NCI-H2081 (cell line): ENCODE measurements at places on chromosomes 3 and 15.

DNA sequence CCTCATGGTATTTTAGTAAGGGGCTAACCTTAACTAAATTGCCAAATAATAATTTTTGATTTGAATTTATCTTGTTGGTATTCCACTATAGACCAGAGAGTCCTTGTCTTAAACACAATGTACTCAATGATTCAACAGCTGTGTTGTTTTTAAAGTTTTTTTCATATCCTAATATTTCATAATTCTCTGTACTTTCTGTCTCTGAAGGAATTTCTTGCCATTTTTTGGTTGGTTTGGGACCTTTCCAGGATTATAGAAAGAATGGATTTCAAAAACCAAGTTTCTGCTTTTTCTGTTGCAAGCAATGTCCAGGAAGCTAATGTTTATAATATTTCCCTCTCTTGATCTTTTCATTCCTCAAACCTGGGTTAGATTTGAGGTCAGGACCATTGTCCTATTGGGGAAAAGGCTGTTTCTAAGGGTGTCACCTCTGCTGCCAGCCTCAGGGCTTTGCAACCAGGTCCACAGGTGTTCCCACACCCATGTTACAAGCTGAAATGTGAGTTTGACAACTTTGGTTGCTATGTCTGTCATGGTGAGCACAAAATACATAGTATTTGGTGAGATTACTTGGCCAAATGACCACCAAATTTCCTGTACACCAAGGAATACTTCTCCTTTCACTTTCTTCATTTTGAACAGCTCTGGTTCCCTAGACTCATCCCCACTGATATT is 363.7 kb upstream of the RGMA start:
- no peak for DNase-seq

GRCh38 chr3:111080413-111080812 is 8.8 kb downstream of the NECTIN3 start:
- peak; percentile 11 for DNase-seq

GRCh38 chr3:6921066-6921465 is 60.2 kb downstream of the GRM7 start:
- DNase-seq, result peak; percentile 38

DNA sequence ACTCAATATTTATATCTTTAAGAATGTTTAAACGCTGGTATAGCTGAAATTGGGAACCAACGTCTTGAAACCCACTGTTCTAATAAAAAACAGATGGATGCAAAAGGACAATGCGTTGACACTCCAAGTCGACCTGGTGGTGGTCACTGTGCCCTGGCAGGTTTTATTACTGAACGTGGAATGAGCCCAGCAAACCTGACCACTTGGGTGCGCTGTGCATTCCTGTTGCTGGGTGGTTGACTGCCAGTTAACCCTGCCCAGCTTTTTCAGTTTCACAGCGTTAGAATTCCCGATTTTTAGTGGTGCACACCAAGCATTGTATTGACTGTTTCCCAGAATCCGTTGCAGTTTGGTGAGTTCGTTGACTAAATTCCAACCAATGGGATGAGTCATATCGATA is 384.4 kb downstream of the OCA2 start:
- no peak for DNase-seq

DNA sequence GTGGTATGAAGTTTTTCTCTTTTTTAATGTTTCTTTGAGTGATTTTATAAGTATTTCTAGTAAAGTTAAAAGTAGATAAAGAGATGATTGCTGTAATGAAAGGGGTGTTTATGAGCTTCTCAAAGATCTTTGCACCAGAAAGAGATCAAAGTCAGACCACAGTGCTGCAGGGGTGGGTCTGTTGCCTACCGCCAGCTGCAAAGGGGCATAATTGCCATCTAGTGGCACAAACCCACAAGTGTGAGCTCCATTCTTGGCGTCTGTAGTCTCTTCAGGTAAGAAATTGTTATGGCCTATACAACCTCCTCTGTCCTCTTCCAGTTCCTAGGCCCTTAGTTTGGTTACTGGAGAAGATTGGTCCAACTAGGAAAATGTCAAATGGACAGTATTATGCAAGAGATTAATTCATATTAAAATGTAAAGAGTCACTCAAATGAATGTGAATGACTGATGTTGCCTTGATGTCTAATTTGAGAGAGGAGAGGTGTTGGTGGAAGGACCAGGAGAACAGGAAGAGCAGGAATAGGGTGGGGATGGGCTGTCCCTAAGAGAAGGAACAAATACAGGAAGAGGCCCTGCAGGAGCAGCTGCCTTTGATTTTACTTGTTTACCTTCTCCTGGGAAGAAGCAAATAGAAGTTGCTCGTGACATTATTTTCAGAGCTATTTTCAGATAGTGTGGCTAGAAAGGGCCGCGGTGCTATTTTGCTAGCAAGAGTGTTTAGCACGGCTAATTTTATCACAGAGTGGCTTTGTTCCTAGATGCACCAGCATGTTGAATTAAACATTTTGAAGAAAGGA is 53.0 kb upstream of the GSK3B start:
- peak; percentile 83 for DNase-seq

GRCh38 chr3:101038393-101038792 is 45.2 kb upstream of the ABI3BP start:
- DNase-seq, result no peak

DNA sequence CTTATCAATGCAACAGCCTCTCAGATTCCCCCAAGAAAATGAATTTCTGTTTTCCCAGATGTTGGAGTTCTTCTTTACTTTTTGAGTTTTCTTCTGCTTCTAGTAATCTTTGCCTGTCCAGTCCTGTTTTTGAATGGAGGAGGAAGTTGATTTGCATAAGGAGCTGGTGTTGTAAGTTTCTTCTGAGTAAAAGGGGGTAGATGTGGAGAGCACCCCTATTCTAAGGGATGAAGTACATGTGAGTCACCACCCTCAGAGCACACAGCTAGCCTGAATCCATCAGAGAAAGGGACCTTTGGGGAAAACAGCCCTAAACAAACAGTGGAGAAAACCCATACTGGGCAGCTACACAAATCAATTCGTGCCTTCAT is 34.5 kb downstream of the ACAA1 start:
- DNase-seq, result no peak

- no peak for DNase-seq
Measured at GRCh38 chr15:100537331-100537730, 8.6 kb upstream of the CERS3 start.

DNA sequence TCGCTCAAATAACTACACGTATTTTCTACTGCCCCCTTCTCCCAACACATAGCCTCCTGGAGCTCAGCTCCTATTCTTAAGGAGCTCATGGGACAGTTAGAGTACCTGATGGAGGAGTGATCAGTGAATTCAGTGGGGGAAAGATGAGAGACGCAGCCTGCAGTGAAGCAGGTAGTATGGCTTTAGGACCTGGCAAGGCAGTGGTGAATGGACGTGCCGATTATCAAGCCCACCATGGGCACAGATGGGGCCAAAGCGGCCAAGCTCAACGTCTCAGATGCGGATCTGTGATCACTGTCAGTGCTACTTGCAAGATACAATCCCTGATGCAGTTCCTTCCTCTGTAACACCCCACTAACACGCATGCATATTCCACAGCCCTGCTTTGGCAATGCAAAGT is 45.8 kb upstream of the ATP2B2 start:
- no peak for DNase-seq

DNA sequence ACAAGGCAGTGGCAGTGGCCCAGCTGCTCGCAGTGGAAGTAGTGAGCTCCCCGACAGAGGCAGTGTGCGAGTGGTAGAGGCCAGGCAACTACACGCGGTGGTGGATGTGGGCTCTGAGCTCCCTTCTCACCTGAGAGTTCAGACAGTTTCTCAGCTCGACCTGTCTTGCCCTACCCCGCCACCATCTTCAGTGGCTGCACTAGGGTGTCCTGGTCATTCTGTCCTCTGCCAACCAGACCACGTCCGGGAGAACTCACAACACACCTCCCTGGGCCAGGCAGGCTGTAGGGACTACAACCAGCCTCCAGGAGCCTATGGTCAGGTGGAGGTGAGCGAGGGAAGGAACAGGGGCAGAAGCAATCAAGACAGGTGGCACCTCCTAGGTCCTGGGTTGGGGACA is 106.3 kb upstream of the SMAD3 start:
- no peak for DNase-seq

GRCh38 chr15:63018639-63019038 is 23.9 kb upstream of the TPM1 start:
- no peak for DNase-seq

GRCh38 chr15:39730552-39730951 is 52.1 kb downstream of the FSIP1 start:
- no peak for DNase-seq
